Activated naive CD4-positive, alpha-beta T cell treated with anti-CD3 and anti-CD28 coated beads, Interleukin-2, amount 50 U/mL, for 72 hours (primary cell): ENCODE measurements at places on chromosomes 1 and 21. TPM values are rescaled to one million over a fixed set of nuclear protein-coding genes. Genes with fewer than 3 reads are reported as not detected.

Gene MPL
- not detected for total RNA-seq

Gene GJA9
- not detected for total RNA-seq

Gene C1orf210
- not detected for total RNA-seq

Gene ASCL5
- total RNA-seq, result 0.35 TPM

Gene OR10K1
- not detected for total RNA-seq

Gene PROK1
- total RNA-seq, result not detected

Gene PRDM16
- 0.25 TPM for total RNA-seq

Gene ZBTB8B
- total RNA-seq, result not detected

Gene GSTM5
- 0.89 TPM for total RNA-seq

Gene HEATR1
- 49.4 TPM for total RNA-seq

Gene GPR25
- total RNA-seq, result not detected

Gene HCN3
- 3.9 TPM for total RNA-seq

Gene SOX13
- 0.73 TPM for total RNA-seq

Gene TNNI3K
- total RNA-seq, result 0.98 TPM

Gene IGSF3
- total RNA-seq, result 1.4 TPM

Gene LCE6A
- not detected for total RNA-seq

Gene CD2
- total RNA-seq, result 291 TPM
